ENCODE measurements at places on chromosomes 7 and 10.
A peak's percentile ranks its signal among the peaks of the same experiment; 100 is the strongest.

GRCh38 chr7:146375170-146375569 lies 258.6 kb downstream of the CNTNAP2 start:
- no peak for DNase-seq

- DNase-seq, result peak; percentile 65
Observed at GRCh38 chr7:47792521-47793121, 155.6 kb downstream of the PKD1L1 start.

DNA sequence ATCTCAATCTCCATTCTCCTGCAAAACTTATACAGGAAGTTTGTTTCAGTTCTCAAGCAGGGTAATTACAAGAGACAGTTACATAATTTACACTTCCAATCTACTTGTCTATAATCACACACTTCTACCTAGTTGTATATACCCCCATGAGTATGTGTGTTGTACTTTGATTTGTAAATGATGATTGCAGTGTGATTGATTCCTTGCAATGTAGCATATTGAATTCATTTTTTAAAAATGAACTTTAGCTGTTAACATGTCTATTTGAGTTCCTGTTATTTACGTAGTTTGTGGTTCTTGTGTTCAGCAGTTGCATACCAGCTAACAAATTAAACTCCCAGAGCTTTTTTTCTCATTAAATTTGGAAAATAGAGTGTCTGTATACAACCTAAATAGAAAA lies 102.5 kb upstream of the SAMD8 start:
- no peak for DNase-seq

GRCh38 chr7:147804032-147804431 lies 786.5 kb upstream of the C7orf33 start:
- DNase-seq, result no peak

DNA sequence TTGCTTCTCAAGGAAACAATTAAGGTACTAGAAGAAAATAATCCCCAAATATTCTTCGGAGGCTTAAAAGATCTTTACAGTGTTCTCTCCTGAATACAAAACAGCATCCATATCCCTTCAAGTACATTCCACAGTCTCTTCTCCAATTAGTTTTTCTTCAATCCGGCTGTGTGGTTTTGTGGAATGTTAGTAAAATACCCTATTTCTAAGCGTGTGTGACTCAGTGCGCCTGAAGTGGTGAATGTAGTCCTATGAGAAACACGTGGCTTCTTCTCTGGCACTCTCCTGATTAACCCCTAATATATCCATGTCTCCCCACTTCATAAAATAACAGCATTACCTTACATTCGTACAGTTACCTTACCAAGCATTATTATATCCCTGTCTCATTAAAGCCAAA lies 570.2 kb downstream of the ARL4A start:
- no peak for DNase-seq

- DNase-seq, result no peak
Observed at GRCh38 chr10:71094712-71095390, 117.5 kb upstream of the UNC5B start.

Data from inflammatory macrophage (primary cell).